MCF 10A (cell line): ENCODE measurements at places on chromosomes 11 and 22. TPM values are rescaled to one million over a fixed set of nuclear protein-coding genes. Genes with fewer than 3 reads are reported as not detected.

The MMP1 gene
- 0.25 and 0.35 TPM in 2 replicates for total RNA-seq

The RPS19BP1 gene
- 104 and 106 TPM in 2 replicates for total RNA-seq

GRCh38 chr22:20559174-20559760, 51.9 kb downstream of the MED15 start:
- H3K27ac ChIP-seq = no peak overlapping the region
- H3K4me3 ChIP-seq = no peak overlapping the region
- no peaks in the 10 kb centered on the region for H3K27me3 ChIP-seq
- no peak for DNase-seq
- peaks cover 12% of the 10 kb centered on the region for H3K4me1 ChIP-seq

DNA sequence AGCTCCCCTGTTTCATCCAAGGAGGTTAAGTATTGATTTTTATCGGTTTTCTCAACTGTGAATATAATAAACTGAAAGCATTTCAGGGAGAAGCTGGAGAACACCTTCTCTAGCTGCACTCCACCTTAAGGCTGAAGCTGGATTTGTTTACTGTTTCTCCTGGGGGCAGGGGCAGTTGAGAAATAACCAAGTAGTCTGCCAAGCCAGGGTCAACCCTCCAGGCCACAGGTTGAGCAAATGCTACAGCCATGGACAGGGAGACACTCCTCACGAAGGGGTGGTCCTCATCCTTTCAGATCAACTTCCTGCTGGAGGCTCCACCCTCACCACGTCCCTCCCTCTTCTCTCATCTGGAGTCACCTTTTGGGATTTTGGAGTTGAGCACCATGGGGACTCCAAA, at the start of gene TTC36:
TTC36 (plus strand) TSS at position 366 of the 400 bp plus-strand sequence; CDS start at position 387, 21 bp downstream.
- no peaks in the 10 kb centered on the region for H3K4me1 ChIP-seq
- DNase-seq = no peak
- no peaks in the 10 kb centered on the region for H3K27me3 ChIP-seq
- H3K27ac ChIP-seq = no peak within 1 kb of the TSS
- H3K4me3 ChIP-seq = no peak within 1 kb of the TSS
- peaks cover 42% of the 10 kb centered on the region for H3K36me3 ChIP-seq

GRCh38 chr11:58731819-58732218, at the start of gene GLYAT:
Gene GLYAT, minus strand, starts transcription at chr11:58731943. Its CDS starts 7,447 bp downstream, at chr11:58724496.
- no peak within 1 kb of the TSS for H3K27ac ChIP-seq
- DNase-seq = no peak
- H3K4me1 ChIP-seq = no peaks in the 10 kb centered on the region
- no peaks in the 10 kb centered on the region for H3K36me3 ChIP-seq
- no peaks in the 10 kb centered on the region for H3K27me3 ChIP-seq

GRCh38 chr22:20181884-20182236, 31.0 kb upstream of the CCDC188 start:
- DNase-seq = no peak
- peaks cover 21% of the 10 kb centered on the region for H3K27me3 ChIP-seq
- H3K36me3 ChIP-seq = no peaks in the 10 kb centered on the region
- no peaks in the 10 kb centered on the region for H3K4me1 ChIP-seq
- H3K27ac ChIP-seq = no peak overlapping the region
